Kidney tubule cell (primary cell): ENCODE measurements at places on chromosomes 1 and 21.

DNA sequence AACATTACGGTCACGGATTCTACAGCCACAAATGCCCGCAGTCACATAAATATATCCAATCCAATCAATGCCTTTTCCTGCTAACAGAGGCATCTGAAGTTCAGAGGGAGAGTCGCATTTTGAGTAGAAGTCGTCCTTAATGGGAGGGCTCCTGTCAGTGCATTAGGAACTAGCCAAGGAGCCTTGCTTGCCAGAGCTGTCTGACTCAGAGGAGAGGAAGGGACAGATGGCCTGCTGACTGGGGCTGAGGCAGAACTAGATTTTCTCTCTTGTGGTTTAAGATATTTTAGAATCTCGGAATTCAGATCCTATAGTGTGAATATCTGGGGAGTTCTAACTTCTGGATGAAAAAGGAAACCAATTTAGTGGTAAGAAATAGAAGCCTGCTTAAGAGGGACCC lies 10.6 kb downstream of the XKR8 start:
- DNase-seq = no peak

DNA sequence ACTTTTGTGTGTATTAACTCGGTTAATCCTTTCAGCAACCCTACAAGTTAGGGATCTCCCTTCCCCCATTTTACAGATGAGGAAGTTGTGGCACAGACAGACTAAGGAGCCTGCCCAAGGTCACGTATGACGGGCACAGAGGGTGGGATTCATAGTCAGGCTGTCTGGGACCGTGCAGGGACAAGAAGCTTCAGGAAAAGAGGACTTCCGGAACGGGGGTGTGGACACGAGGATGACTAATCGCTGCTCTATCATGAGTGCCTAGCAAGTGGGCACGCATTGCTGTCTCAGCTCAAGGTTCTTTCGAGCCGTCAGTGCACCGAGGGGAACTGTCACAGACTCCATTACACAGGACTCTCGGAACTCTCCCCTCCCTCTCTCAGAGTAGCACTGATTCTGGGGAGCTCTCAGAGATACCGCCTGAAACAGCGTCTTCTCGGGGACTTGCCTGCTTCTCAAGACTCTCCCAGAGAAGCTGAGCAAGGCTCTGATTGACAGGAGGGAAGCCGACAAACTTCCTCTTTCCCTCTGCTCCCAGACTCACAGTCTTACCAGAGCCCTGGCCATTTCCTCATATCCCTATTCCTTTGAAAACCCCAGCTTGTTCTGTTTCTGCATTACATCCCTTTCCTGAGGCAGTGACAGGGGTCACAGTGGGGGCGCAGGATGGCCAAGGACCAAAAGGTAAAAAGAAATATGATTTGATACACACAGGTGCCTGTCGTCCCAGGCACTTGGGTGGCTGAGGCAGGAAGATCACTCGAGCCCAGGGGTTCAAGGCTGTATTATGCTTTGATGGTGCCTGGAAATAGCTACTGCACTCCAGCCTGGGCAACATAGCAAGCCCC lies 14.4 kb downstream of the FHAD1 start:
- DNase-seq = no peak

GRCh38 chr1:214934045-214934444 lies 148.5 kb upstream of the KCNK2 start:
- no peak for DNase-seq

DNA sequence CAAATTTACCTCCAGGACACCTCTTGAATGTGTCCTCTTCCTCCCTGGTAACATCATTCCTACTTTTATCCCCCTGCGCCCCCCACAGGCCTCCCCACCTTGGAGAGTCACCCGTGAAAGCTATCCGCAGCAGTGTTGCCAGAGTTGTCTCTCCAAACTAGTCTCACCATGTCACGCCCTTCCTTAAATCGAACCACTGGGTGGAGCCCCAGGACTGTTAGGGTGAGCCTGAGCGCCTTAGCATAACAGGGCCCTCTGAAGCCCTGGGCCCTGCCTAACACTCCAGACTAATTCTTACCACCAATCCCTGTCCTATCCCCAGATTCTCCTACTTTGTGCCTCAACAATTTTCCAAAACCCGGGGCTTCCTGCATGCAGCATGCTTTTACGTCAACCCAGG lies 35.0 kb downstream of the HSD3B2 start:
- no peak for DNase-seq

- DNase-seq = peak; percentile 47
Measured at GRCh38 chr1:17588048-17588871, 48.8 kb downstream of the ARHGEF10L start.

GRCh38 chr1:225750875-225751824 lies 26.5 kb upstream of the SRP9 start:
- no peak for DNase-seq

GRCh38 chr1:54604572-54605370 lies 18.6 kb downstream of the FAM151A start:
- peak; percentile 52 for DNase-seq

- DNase-seq = peak; percentile 88
Measured at GRCh38 chr1:108893141-108893530, 16.4 kb downstream of the GPSM2 start.

DNA sequence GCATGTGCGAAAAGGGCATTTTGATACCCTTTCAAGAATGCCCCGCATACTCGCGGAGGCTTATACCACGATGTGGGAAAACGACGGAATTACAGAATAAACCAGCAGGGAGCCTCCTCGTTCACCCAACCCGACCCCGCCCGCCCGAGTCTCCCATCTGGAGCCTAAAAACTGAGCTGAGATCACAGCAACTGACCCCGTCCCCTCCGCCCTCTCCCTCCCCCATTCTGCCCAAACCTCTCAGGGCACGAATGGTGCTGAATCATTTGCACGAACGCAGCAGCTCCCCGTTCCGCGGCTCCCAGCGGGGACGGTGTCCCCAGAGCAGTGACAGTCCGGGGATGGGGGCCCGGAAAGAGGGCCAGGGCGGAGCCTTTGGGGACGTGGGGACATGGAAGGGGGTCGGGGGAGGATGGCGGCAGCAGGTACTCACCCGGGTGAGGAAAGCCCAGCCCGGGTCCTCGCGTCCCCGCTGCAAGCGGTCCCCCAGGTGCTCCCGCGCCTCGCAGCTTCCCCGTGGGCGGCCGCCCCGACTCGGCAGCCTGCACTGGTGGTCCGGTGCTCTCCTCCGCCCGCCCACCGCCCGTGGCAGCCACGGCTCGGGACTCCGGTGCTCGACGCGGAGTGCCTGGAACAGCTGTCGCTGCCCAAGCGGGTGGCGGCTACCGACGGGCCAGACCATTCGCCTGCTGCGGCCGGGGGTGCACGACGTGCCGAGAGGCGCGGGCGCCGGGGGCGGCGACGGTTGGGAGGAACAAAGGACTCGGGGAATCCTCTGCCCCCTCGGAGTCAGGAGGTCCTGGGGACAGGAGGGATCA lies at the start of gene TTLL7:
Gene TTLL7 (minus strand): TSS at position 635 of the 818 bp plus-strand sequence. CDS start 46,921 bp downstream, outside the sequence.
- peak; percentile 79 for DNase-seq
